Breast epithelium (tissue), 4 donors: ENCODE measurements at places on chromosomes 3 and 15.

DNA sequence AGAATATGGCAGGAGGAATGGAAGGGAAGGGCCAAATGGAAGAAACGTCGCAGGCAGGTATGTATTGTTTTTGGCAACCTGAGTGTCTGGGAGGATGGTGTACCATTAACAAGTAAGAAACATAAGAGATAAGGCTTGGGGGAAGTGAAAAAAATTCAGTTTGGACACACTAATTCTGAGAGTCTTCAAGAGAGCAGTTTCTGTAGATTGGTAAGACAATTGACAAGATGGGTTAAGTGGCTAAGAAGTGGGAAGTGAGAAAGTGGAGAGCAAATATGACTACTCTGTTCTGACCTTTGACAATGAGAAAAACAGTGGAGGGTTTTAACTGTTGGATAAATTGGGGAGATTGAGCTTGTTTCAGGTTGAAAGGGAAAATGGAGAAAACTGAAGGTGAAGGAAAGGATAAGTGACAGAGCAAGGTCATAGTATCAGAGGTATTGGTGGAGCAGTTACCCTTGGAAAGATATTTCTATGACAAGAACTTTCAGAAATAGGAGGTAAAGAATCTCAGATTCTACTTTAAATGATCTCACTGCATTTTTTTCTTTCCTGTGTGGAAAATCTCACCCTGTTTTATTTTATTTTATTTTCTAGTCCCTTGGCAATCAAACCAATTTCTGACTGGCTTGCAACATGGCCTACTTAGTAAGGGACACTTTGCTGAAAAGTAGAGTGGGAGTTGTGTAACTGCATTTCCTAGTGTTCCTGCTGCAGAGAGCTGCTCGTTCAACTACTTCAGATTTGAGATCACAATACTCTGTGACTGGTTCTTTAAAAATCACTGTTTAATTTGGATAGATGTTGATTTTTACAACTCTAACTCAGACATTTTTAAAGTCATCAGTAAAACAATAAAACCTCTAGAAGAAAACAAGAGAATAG, 23.1 kb upstream of the GABPB1 start:
- no peak overlapping the region for H3K27ac ChIP-seq
- H3K4me3 ChIP-seq: no peak overlapping the region

DNA sequence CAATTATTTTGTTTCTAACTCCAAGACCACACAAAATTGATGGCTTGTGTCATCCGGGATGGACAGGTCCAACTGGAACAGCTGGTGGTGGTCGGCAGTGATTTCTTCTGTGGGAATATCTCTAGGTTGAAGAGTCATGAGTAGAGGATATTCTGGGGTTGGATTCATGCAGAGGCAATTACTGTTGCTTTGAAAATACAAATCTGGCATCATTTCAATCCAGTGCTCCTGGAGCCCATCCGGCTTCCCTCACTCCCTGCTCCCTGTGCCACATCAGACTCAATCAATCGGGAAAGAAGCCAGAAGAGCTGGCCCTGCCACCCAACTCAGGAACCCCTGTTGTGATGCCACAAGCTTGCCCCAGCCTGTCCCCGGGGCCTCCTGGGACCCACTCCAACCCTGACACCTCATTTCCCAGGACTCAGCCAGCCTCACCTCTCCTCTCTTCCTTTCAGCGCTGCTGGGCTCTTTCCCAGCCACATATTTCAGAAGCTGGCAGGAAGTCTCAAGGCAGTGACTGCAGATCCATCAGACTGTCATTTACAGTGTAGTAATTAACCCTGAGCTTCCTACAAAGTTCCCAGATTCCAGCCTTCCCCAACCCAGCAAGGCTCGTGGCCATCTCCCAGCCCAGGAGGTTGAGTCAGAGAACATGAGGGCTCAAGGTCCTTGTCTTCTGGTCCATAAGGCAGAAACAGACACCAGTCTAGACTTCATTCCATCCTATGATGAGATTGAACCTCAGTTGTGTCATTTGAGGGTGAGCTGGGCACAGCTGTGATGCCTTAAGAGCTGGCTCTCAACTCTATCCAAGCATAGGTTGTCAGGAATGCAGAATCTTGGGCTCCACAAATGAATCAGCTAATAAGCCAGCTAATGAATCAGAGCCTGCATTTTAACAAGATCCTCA, 114.0 kb downstream of the FAM174B start:
- no peak for DNase-seq
- H3K4me1 ChIP-seq: no peaks in the 10 kb centered on the region
- no peaks in the 10 kb centered on the region for H3K36me3 ChIP-seq
- H3K27me3 ChIP-seq: no peaks in the 10 kb centered on the region
- H3K27ac ChIP-seq: no peak overlapping the region

DNA sequence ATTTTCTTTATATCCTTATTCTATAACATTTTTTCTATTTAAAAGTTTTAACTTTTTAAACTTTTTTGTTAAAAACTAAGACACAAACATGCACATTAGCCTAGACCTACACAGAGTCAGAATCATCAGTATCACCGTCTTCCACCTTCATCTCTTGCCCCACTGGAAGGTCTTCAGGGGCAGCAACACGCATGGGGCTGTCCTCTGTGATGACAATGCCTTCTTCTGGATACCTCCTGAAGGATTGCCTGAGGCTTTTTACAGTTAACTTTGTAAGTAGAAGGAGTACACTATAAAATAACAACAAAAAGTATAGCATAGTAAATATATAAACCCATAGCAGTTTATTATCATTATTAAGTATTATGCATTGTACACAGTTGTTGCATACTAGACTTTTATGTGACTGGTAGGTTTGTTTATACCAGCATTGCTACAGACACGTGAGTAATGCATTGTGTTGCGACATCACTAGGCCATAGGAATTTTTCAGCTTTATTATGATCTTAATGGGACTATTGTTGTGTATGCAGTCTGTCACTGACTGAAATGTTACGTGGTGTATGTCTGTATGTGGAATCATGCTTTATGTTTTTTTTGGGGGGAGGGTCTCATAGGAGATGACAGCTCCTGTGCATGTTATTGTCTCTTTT, 18.2 kb downstream of the ATP1B3 start:
- H3K36me3 ChIP-seq: no peaks in the 10 kb centered on the region
- H3K4me3 ChIP-seq: no peak overlapping the region
- H3K4me1 ChIP-seq: no peaks in the 10 kb centered on the region
- H3K27me3 ChIP-seq: no peaks in the 10 kb centered on the region

DNA sequence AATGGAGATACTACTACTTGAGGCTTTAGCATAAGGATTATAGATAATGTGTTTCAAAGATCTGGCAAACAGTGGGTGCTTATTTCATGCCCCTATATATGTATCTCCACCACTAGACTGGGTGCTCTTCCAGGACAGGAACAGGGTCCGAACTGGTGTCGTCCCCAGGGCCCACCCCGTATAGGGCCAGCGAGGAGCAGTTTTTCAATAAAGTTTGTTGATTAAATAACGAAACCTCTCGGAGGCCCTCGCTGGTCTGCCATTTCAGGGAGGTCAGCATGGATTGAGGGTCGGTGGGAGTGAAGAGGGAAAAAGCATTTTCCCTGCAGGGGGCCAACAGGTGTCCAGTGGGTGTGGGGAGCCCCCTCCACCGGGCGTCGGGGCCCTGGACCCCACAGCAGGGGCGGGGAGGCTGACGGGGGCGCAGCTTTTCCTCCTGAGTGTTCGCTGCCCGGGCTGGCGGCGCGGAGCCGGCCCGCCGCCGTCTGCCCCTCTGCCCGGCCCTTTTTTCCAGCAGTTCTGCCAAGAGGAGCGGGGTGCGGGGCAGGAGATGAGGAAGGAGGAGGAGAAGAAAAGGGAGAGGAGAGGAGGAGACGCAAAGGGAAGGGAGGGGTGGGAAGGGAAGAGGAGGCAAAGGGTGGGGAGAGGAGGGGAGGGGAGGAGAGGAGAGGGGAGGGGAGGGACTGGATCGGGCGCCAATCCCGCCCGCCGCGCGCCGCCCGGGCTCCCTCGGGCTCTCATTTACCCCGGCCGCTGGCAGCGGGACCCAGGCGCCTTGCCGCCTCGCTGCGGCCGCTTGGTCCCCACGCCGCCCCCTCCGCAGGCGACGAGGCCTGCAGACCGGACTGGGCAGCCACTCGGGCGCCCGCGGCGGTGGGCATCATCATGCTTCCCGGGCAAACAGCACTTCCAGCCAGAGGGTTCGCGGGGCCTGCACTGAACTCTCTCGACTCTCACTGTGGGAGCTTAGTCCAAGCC, 66.3 kb downstream of the ISG20 start:
- no peak overlapping the region for H3K27ac ChIP-seq
- DNase-seq: no peak
- H3K27me3 ChIP-seq: no peaks in the 10 kb centered on the region
- no peaks in the 10 kb centered on the region for H3K4me1 ChIP-seq

- H3K4me3 ChIP-seq: no peak overlapping the region
- H3K36me3 ChIP-seq: no peaks in the 10 kb centered on the region
- DNase-seq: no peak
- no peaks in the 10 kb centered on the region for H3K4me1 ChIP-seq
- peak overlapping the region; percentile 11 for H3K27ac ChIP-seq
Observed at GRCh38 chr3:185397676-185398075, 34.7 kb downstream of the MAP3K13 start.

DNA sequence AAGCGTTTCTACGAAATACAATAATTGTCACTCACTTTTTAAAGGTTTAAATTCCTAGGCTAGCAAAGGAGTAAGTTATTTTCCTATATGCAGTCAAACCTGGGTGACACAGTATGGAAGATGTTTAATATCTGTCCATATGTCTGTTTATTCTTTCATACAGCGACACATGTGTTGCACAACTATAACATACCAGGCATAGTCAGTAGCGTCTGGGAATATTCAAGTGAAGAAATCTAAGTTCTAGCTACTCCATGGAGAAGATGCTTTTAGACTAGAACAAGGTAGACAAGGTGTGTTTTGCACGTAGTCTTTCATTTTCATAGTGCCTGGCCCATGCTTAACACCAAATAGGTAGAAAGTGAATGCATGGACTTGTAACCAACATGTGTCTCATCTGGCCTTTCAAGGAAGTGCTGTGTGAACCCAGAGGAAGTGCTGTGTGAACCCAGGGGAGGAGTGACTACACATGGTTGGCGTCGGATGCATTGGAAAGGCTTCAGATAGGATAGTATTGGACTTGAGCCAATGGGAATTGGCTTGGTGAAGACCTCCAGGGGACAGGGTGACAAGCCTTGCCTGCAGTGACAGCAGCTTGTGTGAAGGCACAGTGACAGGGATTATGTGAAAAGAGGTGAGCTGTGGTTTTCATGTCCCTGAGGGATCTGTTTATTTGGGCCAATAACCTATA, 267.0 kb downstream of the PTPRG start:
- DNase-seq: no peak
- no peaks in the 10 kb centered on the region for H3K27me3 ChIP-seq
- H3K27ac ChIP-seq: no peak overlapping the region
- no peak overlapping the region for H3K4me3 ChIP-seq

GRCh38 chr3:42851228-42851834, 24.3 kb downstream of the CYP8B1 start:
- H3K27ac ChIP-seq: peak overlapping the region; percentile 21
- H3K4me3 ChIP-seq: no peak overlapping the region
- no peaks in the 10 kb centered on the region for H3K36me3 ChIP-seq
- no peak for DNase-seq
- no peaks in the 10 kb centered on the region for H3K4me1 ChIP-seq
- no peaks in the 10 kb centered on the region for H3K27me3 ChIP-seq

DNA sequence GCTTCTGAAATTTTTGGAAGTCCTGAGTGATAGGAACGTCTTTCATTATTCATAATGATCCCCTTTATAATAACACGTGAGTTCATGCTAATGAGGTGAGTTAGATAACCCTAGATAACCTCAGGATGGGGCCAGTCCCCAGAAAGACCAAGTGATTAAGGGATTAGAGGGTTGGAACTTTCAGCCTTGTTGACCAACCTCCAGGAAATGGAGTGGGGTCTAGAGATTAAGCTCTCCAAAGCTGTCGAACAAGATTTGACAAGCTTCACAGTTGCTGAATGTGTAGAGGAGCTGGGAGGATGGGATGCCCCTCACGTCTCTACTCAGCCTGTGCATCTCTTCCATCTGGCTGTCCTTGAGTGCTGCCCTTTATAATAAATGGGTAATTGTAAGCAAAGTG, 107.1 kb downstream of the ZMAT3 start:
- no peaks in the 10 kb centered on the region for H3K36me3 ChIP-seq
- no peaks in the 10 kb centered on the region for H3K27me3 ChIP-seq
- H3K27ac ChIP-seq: no peak overlapping the region
- DNase-seq: no peak
- H3K4me3 ChIP-seq: no peak overlapping the region
- no peaks in the 10 kb centered on the region for H3K4me1 ChIP-seq

DNA sequence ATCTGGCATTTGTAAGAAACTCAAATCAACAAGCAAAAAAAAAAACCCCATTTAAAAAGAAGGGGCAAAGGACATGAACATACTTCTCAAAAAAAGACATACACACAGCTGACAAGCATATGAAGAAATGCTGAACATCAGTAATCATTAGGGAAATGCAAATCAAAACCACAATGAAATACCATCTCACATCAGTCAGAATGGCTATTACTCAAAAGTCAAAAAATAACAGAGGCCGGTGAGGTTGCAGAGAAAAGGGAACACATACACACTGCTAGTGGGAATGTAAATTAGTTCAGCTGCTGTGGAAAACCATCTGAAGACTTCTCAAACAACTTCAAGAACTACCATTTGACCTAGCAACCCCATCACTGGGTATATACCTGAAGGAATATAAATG, 199.4 kb upstream of the THBS1 start:
- no peaks in the 10 kb centered on the region for H3K4me1 ChIP-seq
- no peak for DNase-seq
- no peaks in the 10 kb centered on the region for H3K36me3 ChIP-seq
- no peak overlapping the region for H3K27ac ChIP-seq
- no peak overlapping the region for H3K4me3 ChIP-seq
- H3K27me3 ChIP-seq: no peaks in the 10 kb centered on the region

- no peaks in the 10 kb centered on the region for H3K27me3 ChIP-seq
- DNase-seq: no peak
- H3K4me3 ChIP-seq: no peak overlapping the region
- no peaks in the 10 kb centered on the region for H3K36me3 ChIP-seq
- H3K4me1 ChIP-seq: no peaks in the 10 kb centered on the region
Observed at GRCh38 chr3:101665357-101665756, 11.6 kb downstream of the ZBTB11 start.

GRCh38 chr3:30289766-30290165, 316.6 kb upstream of the TGFBR2 start:
- H3K36me3 ChIP-seq: no peaks in the 10 kb centered on the region
- H3K27me3 ChIP-seq: no peaks in the 10 kb centered on the region
- no peak overlapping the region for H3K27ac ChIP-seq

- H3K4me1 ChIP-seq: peaks cover 6% of the 10 kb centered on the region
- H3K27ac ChIP-seq: no peak overlapping the region
- DNase-seq: no peak
- no peak overlapping the region for H3K4me3 ChIP-seq
Observed at GRCh38 chr15:70199124-70199482, 101.4 kb upstream of the TLE3 start.

GRCh38 chr3:121896823-121897222, 2.6 kb downstream of the SLC15A2 start:
- H3K36me3 ChIP-seq: no peaks in the 10 kb centered on the region
- DNase-seq: no peak
- H3K4me3 ChIP-seq: no peak overlapping the region
- H3K27ac ChIP-seq: no peak overlapping the region
- H3K4me1 ChIP-seq: no peaks in the 10 kb centered on the region

GRCh38 chr3:80472459-80472858, 704.7 kb upstream of the ROBO1 start:
- H3K4me1 ChIP-seq: no peaks in the 10 kb centered on the region
- no peak overlapping the region for H3K4me3 ChIP-seq
- no peak overlapping the region for H3K27ac ChIP-seq

GRCh38 chr15:67103869-67104268, 38.5 kb downstream of the SMAD3 start:
- DNase-seq: no peak
- peaks cover 30% of the 10 kb centered on the region for H3K4me1 ChIP-seq
- H3K27ac ChIP-seq: peak overlapping the region; percentile 17
- no peaks in the 10 kb centered on the region for H3K27me3 ChIP-seq
